ENCODE measurements at places on chromosomes 6 and 20. TPM values are rescaled to one million over a fixed set of nuclear protein-coding genes. Genes with fewer than 3 reads are reported as not detected.

DNA sequence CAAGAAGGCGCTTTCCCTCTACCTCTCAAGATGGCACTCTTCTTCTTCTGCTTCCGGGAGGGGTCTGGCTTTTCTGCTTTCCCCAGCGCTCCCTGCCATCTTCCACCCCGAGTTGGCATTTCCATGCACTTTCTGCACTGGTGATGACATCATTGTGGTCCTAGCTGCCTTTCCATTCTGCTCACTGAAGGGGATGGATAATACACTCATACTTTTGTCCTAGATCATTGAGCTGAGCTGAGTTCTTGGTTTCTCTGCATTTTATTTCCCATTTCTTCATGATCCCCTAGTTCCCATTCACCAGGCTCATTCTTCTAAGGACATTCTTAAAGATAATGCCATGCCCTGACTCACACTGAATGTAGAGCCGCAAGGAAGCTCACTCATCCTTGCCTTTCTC lies 96.7 kb downstream of the EDN1 start:
- no peak for DNase-seq

DNA sequence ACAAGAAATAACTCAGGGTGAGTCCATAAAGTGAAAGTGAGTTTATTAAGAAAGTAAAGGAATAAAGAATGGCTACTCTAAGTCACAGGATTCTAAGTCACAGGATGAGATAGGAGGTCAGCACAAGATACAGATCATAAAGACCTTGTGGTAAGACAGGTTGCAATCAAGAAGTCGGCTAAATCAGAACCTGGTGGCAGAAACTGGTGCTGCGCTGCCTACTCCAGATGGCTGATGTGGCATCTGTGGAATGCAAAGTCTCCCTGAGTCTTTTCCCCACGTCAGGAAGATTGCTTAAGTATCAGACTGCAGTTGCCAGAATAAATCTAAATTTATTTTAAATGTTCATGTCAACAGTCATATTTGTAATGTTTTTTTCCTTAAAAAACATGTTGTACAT lies 10.7 kb upstream of the KCNK15 start:
- DNase-seq: no peak

DNA sequence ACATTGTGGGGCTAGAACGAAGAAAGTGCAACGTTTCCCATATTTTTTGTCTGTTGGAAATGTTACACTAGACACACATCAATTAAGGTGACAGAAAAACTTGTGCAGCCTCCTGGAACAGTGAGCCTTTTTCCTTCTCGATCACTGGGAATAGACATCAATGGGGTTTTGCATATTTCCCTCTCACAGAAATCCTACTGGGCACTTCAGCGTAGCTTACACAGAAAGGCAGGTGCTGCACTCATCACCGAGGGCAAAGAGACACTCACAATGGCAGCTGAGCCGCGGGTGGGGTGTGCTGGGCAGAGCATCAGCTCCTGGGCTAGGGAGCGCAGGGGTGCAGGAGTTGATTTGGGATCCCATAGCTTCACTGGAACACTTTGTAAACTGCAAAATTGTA lies 64.5 kb downstream of the THBS2 start:
- DNase-seq: no peak

DNA sequence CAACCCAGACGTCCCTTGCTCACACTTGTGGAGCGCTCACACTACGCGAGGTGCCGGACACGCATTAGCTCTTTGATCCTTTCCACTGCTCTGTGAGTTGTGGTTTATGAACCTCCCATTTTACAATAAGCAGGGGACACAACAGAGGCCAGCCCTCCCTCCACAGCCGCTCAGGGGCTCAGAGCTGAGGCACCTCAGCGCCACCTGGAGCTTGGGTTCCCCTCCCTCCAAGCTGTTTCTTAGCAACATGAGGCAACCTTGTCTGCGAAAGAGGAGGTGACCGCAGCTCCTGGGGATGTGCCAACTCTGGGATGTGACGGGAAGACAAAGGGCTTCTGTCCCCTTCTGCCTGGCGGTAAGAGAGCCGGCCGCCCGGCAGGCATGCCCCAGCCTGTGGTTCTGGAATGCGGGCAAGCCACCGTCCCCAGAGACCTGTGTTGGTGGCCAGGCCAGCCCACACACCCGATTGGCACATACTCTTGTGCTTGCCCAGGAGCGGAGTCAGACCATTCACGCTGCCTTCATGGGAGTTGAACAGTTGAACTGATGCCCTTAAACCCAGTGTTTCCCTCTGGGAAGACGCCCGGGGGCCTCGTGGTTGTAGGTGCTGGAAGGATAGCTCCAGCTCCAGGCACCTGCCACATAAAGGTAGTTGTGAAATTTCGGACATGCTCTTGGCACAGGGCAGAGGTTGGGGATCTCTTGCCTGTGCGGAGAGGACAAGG lies 44.5 kb downstream of the RBM38 start:
- peak; percentile 55 for DNase-seq

GRCh38 chr20:45768479-45768878 lies 23.2 kb downstream of the WFDC3 start:
- DNase-seq: no peak

GRCh38 chr20:58650181-58650775 lies 805 bp upstream of the STX16 start:
- peak; percentile 50 for DNase-seq

DNA sequence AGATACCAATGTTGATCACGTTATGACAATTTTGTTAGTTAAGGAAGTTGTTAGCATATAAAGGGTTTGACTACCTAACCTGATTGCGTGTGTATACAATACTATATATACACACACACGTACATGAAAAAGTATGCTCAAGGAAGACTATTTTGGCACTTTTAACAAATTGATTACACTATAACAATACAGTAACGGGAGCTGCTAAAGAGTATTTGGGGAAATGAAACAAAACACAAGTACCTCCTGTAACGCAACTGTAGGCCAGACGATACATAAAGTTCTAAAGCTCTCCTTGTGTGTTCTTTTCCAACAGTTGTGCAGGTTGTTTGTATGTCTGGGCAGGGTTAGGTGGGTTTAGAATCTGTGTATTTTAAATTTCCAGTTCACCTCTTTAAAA lies 98.7 kb downstream of the PLEKHG1 start:
- DNase-seq: no peak

- DNase-seq: no peak
Observed at GRCh38 chr6:157728183-157728881, 94.7 kb upstream of the SNX9 start.

DNA sequence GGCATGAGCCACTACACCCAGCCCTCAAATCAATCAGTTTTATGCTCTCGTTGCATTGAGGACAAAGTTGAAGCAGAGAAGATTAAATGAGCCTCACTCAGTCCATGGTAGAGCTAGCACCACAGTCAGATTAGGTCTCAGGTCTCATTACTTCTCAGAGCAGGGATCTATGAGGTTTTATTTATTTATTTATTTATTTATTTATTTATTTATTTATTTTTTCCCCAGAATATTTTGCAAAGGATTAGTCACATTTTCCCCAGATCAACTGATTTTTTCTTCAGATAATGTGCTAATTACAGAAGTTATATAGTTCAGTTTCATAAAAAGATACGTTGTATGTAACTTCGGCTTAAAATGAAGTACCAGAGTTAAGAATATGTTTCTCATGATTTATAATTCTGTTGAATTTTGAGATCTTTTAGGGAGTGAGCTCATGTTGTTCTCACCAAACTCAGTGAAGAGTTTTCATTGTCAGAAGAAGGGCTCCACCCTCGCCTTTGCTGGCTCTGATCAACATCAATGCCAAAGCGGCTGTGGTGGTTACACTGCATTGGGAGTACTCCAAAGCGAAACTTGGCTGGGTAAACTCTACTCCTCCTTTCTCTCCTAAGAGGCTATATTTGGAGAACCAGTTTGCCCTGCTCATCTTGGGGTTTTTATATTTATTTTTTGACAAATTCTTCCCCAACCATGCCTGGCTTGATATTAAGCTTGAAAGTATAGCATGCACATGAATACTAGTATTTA lies 12.9 kb upstream of the ID4 start:
- DNase-seq: no peak

DNA sequence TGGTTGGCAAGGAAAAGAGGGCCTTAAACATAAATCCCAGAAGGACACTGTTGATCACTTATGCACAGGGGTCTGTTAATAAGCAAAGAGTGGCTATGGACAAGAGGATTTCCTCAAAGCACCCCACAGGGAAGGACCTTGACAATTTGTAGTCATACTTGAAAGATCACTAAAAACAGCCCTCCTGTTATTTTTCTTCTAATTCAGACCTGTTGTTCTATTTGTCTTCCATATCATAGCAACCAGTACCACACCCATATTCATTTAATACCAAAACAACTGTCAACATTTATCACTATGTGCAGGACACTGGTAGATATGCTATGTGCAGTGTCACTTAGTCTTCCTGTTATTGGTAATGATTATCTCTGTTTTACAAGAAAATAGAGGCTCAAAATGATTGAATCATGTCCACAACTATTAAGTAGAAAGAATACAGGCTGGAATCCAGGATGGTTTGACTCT lies 3.2 kb upstream of the DYNLRB1 start:
- no peak for DNase-seq

GRCh38 chr6:4313044-4313686 lies 177.8 kb upstream of the ECI2 start:
- peak; percentile 36 for DNase-seq

- no peak for DNase-seq
Observed at GRCh38 chr6:146574211-146574610, 24.6 kb upstream of the ADGB start.

DNA sequence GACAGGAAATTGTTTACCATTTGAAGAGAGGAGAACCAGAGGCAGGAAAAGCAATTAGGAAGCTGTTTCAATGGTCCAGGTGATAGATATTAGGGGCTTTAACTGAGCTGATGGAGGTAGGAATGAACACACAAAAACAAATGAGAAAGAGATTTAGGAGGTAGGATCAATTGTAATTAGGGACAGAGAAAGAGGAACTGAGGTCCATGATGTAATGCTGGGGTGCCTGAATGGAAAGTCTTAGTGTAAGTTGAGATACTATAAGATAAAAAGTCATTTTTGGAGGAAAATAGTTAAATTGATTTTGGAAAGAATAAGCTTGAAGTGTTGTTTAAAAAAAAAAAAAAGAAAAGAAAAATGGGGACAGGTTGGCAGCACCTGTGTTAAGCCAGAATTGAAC lies 58.5 kb upstream of the B3GAT2 start:
- DNase-seq: no peak

- no peak for DNase-seq
Observed at GRCh38 chr6:135209803-135210202, 28.7 kb downstream of the MYB start.

GRCh38 chr6:14851281-14851680 lies 394.6 kb upstream of the JARID2 start:
- DNase-seq: no peak

DNA sequence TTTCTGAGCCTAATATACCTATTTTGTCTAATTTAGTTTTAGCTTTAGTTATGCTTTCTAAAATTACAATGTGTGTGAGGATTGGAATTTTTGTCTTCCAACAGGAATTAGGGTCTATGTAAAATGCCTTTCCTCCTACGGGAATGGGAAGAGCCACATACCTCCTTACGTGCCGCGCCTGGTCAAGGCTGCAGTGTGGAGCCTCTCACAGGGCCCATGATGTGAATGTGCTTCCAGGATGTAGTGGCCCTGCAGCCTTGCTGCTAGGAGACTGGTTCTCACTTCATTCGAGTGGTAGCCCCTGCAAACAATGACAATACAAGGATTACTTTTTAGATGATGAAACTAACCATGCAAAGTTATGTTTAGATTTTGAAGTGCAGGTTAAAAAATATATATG lies 110.2 kb downstream of the SOBP start:
- DNase-seq: no peak

DNA sequence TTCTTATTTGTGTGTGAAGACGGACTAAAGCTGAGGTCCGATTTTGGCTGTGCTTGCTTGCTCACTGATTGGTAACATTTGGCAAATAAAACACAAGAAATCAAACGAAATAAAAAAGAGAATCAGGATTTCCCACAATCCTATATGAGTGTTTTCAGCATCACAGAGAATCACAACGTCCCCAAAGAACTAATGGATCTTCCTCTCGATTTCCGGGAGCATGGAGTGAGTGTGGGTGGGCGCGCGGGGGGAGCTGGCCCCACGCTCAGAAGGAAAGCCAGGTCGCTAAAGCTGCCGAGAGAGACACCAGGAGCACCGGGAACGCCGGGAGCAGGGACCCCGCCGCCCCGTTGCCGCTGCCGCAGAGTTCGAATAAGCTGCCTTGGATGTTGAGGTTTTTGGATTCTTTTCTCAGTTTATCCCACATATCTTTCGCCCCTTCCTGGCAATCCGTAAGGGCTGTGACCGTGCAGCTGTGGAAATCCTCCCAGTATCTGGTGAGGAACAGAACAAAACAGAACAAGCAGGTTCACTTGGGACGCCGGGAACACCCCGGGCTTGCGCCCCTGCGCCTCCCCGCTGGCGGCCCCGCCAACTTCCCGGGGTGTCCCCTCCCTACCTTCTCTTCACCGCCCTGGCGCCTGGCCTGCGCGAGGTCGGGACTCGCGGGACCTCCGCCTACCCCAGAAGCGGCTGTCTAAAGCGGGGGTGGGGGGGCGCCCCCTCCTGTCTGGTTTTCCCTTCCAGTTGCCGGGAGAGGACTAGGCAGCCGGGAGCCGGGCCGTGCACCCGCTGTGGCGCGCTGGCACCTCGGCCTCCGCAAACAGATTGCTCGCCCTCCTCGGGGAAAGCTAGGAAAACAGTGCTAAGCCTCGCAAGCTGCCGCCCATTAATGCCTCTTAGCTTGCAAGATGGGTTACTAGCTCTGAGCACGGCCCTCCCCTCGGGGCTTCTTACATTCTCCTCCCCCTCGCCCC lies 7.7 kb downstream of the NRN1 start:
- peak; percentile 62 for DNase-seq

GRCh38 chr6:138261116-138261780 lies 43.0 kb upstream of the PBOV1 start:
- no peak for DNase-seq

DNA sequence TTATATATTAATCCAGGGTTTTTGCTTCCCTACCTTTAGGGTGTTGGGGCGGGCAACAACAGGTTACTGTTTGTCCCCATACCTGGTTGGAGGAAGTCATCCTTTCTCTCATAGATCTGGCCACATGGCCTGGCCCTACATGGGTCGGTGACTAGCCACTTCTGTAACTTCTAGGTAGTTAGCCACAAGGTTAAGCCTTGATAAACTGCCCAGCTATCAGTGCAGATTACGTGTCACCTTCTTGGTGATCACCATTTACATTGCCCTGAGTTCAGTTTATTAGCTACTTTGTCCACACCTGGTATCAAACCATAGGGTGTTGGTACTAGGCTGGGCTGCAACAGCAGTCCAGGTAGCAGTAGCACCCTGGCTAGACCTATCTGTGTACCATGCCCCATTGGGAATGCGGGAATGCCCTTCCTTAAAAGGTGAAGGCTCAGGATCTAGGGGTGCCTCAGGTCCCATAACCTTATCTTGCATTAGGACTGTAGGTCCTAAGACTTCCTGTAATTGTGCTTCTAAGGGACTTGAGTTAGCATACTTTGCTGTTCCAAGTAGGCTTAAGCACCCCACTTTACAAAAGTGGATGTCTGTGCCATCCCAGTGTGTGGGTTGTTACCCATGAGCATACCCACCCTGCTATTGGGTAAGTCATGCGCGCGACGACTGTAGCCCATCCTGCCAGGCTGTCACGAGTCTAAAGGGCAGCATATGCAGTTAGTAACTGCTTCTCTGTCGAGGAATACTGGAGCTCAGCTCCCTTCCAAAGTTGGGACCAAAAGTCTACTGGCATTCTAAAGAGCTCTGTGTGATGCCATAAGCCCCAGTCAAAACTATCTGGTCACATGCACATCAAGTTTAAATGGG lies 5.2 kb downstream of the ZKSCAN3 start:
- DNase-seq: no peak

The GPRC6A gene
- not detected for total RNA-seq

The FAM229B gene
- 50.9 TPM for total RNA-seq

The ZBTB12 gene
- 2.3 TPM for total RNA-seq

The SIGLEC1 gene
- 2.2 TPM for total RNA-seq

The SLC35D3 gene
- total RNA-seq: not detected

The ESR1 gene
- total RNA-seq: 1.1 TPM

The POPDC3 gene
- 39.0 TPM for total RNA-seq

Data from heart right ventricle (tissue), 16 donors.